ENCODE measurements at places on chromosomes 12 and 14.
A peak's percentile ranks its signal among the peaks of the same experiment; 100 is the strongest.

- DNase-seq = no peak
These were observed 174.2 kb upstream of the PLEKHG7 start for GRCh38 chr12:92528586-92528985.

- no peak for DNase-seq
These were observed 19.4 kb upstream of the SLC25A3 start for GRCh38 chr12:98574110-98574509.

GRCh38 chr14:101364503-101365328 lies 196.6 kb upstream of the DIO3 start:
- peak; percentile 86 for DNase-seq

GRCh38 chr12:121413917-121414316 lies 14.0 kb downstream of the RNF34 start:
- no peak for DNase-seq

DNA sequence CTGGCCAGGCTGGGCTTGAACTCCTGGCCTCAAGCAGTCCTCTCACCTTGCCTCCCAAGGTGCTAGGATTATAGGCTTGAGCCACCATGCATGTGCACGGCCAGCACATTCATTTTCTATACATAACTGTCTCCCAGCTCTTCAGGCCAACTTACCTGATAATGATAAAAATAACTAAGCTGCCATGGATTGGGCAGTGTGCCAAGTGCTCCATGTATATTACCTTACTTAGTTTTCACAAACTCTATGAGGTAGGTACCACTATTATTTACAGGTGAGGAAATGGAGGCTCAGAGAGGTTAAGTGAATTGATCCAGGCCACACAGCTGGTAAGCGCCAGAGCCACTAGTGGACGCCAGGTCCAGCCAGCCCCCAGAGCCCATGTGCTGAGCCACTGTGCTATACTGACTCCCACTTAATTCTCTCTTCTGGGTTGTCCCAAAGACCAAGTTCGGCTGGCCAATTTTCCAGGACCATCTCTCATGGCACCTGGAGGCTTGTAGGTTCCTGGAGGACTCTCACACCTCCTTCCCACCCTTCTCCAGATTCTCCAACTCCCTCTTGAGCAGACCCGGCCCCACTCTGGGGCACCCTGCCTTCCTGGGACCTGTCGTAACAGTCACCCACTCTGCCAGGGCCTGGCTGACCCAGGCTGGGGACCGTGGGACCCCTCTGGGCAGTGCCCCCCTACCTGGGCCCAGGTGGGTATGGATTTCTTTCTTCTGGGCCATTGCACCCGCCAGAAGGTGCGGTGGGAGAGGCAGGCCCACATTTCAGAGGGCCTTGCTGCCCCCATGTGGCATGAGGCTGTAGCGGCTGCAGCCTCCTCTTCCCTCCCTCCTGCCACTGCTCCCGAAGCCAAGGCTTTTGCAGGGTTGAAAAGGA lies 30.2 kb upstream of the CIPC start:
- peak; percentile 47 for DNase-seq

DNA sequence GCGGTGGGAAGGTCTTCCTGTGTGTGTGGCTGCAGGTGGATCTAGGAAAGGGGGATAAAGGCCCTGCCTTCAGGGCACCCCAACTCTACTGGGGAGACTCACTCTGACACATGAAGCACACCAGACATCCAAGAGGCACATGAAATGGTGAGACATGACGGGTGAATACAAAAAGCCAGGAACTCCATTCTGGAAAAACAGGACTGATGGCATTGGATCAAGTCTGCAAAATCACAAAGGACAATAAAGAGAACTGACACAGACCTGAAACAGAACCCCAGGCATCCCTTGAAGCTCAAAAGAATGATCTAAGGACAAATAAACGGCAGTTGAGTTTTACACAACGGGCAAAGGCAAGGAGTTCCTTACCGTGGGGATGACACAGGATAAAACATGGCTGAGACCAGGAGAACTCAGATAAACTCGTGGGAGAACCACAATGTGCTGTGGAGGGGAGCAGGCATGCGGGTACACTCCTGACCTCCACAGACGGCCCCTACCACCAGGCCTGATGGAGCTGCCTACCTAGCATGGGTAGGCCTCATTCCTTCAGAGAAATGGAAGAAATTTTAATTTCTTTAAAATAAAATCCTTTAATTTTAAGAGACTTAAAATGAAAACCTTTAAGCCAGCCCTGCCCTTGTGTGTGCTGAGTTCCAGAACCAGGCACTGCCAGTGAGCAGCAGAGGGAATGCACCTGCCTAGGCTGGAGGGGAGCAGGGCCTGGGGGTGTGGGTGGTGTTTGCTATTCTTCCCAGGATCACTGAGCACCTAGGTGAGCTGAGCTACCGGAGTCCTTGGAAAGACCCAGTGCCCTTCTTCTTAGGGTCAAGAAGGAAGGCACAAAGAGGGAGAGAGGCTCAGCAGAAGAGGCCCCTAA lies 100.1 kb downstream of the SINHCAF start:
- no peak for DNase-seq

- DNase-seq = no peak
These were observed 19.6 kb downstream of the MORN3 start for GRCh38 chr12:121649819-121650353.

DNA sequence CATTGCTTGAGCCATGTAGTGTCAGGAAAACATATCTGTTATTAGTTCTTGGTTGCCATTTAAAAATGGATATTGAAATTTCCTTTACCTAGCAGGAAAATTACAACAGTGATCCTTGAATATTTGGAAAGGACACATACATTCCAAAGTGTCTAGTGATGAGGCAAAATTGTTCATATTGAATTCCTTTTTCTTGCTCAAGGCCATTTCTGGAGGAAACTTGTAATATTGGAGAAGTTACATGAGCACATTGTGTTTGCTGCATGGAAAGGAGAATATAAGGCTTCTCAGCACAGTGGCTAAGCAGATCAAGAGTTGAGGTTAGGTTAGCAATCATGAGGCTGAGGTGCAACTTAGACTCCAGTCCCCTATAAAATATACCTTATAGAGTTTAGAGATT lies 121.9 kb downstream of the PDE3A start:
- no peak for DNase-seq

Data from amniotic epithelial cell (primary cell).